ENCODE measurements at places on chromosomes 1 and 21.

DNA sequence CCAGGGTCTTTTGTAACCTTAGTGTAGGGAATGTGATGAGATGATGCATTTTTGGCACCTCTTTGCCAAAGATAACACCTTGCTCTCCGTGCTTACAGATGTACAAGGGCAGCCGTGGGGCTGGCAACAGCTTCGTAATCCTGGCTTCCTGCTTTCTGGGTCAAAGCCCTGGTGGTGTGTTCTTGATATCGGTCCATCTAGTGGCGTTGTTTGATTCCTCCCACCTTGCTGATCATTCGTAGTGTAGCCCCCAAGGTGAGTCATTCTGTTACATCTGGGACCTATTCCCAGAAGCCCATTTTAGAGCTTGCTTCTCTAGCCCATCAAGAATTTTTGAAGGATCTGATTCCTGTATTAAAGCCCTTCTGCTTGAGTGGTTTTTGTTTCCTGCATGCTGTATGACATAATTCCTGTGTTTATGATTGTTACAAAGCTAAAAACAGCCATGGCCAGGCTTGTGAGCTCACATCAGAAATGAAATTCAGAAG lies 7.0 kb upstream of the CCT8 start:
- DNase-seq: no peak

DNA sequence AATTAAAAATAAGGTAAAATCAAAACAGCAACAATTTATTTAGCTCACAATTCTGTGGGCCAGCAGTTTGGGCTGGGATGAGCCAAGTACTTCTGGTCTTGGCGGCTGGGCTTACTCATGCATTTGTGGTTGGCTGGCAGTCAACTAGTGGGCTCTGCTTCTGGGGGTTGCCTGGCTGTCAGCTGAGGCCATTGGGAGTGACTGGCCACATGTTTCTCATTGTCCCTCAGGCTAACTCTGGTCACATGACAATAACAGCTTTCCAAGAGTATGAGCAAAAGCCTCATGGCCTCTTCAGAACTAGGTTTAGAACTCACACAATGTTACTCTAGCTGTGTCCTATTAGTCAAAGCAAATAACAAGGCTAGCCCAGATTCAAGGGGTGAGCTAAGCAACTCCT lies 15.6 kb upstream of the CHIA start:
- peak; percentile 75 for DNase-seq

DNA sequence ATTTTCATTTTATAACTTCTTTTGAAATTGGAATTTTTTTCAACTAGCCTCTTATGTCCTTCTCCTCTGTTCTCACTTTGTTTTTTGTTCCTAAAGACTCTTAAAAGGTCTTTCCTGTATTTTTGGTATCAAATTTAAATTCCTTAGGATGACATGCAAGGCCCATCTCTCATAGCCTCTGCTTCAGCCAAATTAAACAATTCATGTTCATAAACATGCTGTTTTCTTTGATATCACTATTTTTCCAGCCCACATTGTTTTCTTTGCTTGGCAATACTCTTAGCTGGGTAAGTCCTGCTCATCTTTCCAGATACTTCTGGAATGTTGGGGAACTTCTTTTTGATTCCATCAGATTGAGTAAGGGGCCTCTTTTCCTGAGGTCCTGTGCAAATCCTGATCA lies 55.8 kb upstream of the GPR88 start:
- DNase-seq: no peak

- no peak for DNase-seq
Measured at GRCh38 chr1:198927129-198927528, 288.3 kb downstream of the PTPRC start.

DNA sequence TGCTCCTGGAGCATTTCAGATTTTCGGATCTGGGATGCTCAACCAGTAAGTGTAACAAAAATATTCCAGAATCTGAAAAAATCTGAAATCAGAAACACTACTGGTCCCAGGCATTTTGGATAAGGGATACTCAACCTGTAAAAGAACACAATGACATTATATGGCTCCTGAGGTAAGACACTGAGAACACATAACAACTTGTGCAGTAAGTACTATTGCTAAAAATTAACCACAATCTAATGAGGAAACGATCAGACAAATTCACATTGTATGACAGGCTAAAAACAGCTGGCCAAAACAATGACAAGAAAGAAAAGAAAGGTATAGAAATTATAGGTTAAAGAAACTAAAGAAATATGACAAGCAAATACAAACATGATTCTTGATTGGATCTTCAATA lies 54.9 kb downstream of the LTN1 start:
- no peak for DNase-seq

- DNase-seq: no peak
Measured at GRCh38 chr1:211695135-211695816, 19.9 kb upstream of the NEK2 start.

DNA sequence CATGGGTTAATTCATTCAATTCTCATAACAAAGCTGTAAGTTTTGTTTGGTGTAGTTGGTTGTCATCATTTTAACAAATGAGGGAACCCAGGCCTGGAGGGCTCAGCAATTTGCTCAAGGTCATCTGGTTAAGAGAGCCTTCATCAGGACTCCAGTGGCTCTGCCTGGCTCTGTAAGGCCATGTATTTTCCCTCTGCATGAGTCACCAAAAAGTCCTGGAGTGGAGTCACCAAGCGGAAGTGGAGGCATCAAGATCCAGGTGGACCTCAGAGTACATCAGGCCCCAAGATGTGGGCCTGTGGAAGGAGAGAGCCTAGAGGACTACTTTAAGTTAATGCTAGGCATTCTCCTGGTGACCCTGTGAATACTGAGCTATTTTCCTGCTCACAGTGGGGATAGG lies 30.0 kb upstream of the RBM15 start:
- DNase-seq: no peak

All from Right ventricle myocardium inferior (tissue), 1 donor.